Memory B cell (primary cell): ENCODE measurements at places on chromosomes 6 and 20.

DNA sequence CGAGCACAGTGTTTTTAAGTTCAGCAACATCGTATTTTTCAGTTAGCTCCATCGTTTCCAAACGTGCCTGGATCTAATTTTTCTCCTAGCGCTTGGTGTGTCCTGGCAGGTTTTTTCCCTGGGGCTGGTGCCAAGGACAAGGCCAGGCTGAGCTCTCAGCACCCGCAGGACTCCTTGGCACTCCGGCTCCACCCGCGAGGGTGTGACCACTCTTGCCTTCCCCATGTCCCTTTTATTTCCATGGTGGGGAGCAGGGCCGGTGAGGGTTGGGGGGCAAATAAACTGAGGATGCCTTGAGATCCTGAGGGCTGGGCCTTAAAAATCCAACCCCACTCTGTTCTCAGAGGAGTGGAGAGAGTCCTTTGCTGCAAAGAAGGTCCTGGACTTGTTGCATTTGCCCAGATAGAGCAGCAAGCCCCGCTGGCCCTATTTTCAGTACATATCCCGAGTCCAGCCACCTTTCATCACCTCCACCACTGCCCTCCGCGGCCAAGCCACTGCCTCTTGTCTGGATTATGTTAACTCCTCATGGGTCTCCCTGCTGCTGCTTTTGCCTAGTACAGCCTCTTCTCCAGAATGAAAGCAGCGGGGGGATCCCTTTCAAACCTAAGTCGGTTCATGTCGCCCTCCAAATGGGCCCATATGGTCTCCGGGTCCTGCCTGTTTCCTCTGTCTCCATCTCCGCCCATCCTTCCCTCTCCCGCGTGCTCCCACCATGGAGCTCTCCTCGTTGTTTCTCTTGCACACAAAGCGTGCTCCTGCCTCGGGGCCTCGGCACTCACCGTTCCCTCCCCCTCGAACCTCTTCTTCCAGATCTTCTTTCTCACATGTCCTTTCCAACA is 4.5 kb upstream of the RAB44 start:
- DNase-seq: no peak

DNA sequence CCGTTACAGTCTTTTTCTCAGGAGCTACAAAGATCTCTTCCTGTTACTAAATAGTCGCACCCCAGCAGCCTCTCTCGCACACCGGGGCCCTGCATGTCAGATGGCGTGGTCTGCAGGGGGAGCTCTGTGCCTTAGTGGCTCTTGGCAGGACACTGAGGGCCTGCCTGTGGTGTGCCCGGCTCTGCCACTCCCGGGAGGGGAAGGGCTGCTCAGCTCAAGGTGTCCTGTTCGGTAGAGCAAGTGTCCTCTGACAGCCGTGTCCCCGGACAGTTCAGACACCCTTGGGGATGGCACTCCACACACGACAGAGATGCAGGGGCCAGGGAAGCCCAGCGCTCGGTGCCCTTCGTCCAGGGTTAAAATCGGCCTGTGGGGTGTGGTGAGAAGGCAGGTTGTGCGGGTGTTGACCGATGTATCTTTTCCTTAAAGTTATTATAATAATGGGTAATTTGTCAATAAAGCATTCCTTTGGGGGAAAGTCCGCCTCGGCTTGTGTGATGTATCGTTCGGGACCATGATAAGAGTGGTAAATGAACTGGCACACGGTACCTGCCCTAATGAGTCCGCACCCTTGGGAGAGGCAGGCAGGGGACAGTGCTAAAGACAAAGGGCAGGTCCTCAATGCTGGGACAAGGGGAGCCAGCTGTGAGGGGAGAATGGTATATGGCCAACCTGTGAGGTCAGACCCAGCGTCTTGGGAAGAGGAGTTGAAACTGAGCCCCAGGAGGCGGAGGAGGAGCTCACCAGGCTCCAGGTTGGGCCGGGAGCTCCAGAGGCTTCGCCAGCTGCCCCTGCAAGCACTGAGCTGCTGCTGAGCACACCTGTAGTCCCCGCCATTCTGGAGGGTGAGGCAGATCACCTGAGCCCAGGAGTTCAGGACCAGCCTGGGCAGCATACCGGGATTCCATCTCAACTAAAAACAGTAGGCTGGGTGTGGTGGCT is 3.6 kb upstream of the DNAJC5 start:
- DNase-seq: no peak

- DNase-seq: no peak
Observed at GRCh38 chr20:36784900-36785299, 11.3 kb upstream of the DSN1 start.

DNA sequence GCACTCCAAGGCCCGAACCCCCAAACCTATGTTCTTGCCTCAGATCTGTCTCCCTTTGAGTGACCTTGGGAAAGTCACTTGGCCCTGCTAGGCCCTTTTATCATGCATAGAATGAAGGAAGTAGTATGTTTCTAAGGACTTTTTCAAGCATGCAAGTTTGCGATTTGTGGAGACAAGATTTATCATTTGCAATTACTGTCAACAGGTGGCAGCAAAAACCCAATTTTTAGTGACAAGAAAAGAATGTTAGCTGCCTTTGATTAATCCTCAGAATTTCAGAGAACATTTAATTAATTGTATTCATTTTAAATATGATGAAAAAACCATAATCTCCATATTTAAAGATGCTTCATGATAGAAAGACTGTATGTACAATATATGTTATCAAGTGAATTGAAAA is 28.3 kb upstream of the PREP start:
- no peak for DNase-seq

GRCh38 chr6:36727505-36728021 is 29.9 kb downstream of the RAB44 start:
- DNase-seq: no peak

DNA sequence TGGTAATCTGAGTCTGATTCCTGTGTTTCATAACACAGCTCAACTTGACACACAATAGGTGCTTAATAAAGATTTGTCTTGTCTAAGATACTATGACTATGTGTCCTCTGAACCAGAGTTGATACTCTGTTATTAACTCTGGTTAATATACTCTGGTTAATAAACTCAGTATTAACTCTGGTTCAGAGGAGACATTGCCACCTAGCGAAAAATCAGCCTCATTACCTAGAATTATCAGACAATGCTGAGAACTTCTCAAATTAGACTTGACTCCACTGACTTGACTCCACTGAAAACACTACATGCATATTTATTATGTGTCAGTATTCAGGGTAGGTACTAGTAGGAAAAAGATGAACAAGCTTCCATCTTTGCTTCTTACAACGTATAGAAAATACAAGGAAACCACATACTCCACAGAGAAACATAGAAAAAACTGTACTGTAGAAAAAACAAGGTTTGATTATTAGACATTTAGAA is 73.9 kb downstream of the AHI1 start:
- DNase-seq: peak; percentile 27

GRCh38 chr6:136226027-136226673 is 24.0 kb downstream of the MTFR2 start:
- peak; percentile 58 for DNase-seq
